ENCODE measurements at places on chromosomes 3 and 15. TPM values are rescaled to one million over a fixed set of nuclear protein-coding genes. Genes with fewer than 3 reads are reported as not detected.

- DNase-seq = no peak
These were observed 28.8 kb downstream of the ETFA start for GRCh38 chr15:76282465-76282864.

- no peak for DNase-seq
These were observed 112.6 kb upstream of the MB21D2 start for GRCh38 chr3:193030276-193030675.

DNA sequence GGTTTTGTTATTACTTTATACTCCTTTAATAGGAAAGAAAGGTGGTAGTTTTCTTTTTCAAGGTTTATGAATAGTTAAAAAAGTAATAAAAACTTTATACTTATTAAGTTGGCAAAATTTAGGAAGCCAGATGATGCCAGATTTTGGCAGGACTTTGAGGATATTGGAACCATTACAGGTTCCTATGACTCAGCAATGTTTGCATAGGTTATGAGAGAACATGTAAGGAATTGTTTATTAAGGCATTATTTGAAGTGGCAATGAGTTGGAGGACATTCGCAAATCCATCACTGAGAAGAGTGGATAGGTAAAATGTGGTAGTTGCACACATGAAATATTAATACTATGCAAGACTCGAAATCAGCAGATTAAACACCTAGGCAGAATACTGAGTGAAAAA lies 29.9 kb downstream of the CDAN1 start:
- DNase-seq = no peak

The COPG1 gene
- total RNA-seq = 95.3 TPM

GRCh38 chr3:174596447-174596982 lies 262.6 kb upstream of the NAALADL2 start:
- no peak for DNase-seq

DNA sequence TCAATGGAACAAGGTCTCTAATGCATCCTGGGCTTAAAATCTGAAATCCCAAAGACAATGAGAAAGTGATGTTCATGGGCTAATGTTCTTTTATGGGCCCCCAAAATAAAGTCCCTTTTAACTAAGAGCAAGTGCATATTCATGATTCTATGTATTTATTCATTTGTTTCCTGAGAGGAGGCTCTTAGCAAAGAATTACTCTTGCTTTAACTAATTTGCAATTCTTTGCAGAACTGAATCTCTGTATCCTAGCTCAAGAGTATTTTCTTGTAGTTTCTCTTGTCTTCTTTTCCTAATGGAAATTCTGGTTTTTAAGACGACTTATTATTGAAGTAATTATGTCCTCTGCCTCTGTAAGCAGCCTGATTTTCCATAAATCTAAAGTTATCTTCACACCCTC lies 202.2 kb upstream of the TP63 start:
- no peak for DNase-seq

The DLL4 gene
- 1.9 TPM for total RNA-seq

DNA sequence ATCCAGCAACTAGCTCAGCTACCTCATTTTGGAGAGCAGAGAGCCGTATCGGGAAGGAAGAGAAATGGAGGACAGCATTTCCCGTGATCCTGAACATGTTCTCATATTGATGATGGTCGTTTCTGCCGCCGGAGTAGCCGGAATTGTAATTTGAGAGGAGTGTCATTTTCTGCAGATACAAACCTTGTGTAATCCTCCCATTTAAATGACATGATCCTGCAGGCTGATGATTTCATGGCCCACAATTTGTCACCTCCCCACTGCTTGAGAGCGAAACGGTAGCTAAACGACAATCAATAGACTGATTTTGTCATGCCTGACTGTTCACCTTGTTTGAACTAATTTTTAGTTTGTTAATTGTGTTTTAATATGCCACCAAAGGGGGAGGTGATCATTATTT lies 126.5 kb upstream of the CNTN6 start:
- DNase-seq = no peak

GRCh38 chr3:131218196-131218595 lies 163.4 kb upstream of the NUDT16 start:
- DNase-seq = no peak

- DNase-seq = no peak
These were observed 47.2 kb downstream of the PPARG start for GRCh38 chr3:12336099-12336498.

The B4GALT4 gene
- total RNA-seq = 19.4 TPM

The TNFAIP8L3 gene
- total RNA-seq = 17.0 TPM

The SI gene
- total RNA-seq = 0.24 TPM

The AADAC gene
- total RNA-seq = 19.1 TPM

The FBXO40 gene
- total RNA-seq = not detected

Measured in suprapubic skin (tissue), 4 donors.